ENCODE measurements at places on chromosomes 12 and 14. TPM values are rescaled to one million over a fixed set of nuclear protein-coding genes. Genes with fewer than 3 reads are reported as not detected.

Gene ABCD4
- 21.9 TPM for total RNA-seq

Gene CFAP54
- total RNA-seq, result 1.4 TPM

Gene IAPP
- total RNA-seq, result not detected

Gene LHX5
- total RNA-seq, result not detected

Gene POTEG
- not detected for total RNA-seq

Gene RNASE2
- total RNA-seq, result not detected

Gene IFNG-AS1
- not detected for total RNA-seq

Gene RAPGEF3
- total RNA-seq, result 2.1 TPM

Gene TTC9
- total RNA-seq, result under 0.01 TPM

Gene TMEM63C
- 0.71 TPM for total RNA-seq

Gene NPAS3
- total RNA-seq, result 0.28 TPM

Gene LRTM2
- total RNA-seq, result not detected

Gene RNF212B
- total RNA-seq, result not detected

Gene C12orf60
- 0.74 TPM for total RNA-seq

Gene HAL
- under 0.01 TPM for total RNA-seq

Gene FAM90A1
- total RNA-seq, result under 0.01 TPM

Gene FBXO34
- 20.6 TPM for total RNA-seq

Gene CHPT1
- total RNA-seq, result 22.0 TPM

Gene SPIC
- total RNA-seq, result not detected

Gene CLECL1
- not detected for total RNA-seq

Gene NUMB
- 19.2 TPM for total RNA-seq

Gene IL23A
- total RNA-seq, result not detected

Gene SMIM41
- total RNA-seq, result 9.8 TPM

Gene PTHLH
- 2.0 TPM for total RNA-seq

Gene KCNC2
- total RNA-seq, result not detected

Gene LBHD2
- total RNA-seq, result not detected

Gene VIPAS39
- total RNA-seq, result 27.7 TPM

Gene CLEC4D
- total RNA-seq, result not detected

Gene PHLDA1
- 39.1 TPM for total RNA-seq

Gene LEMD3
- 18.2 TPM for total RNA-seq

Gene ZNF891
- 0.92 TPM for total RNA-seq

Gene MSRB3
- 43.9 TPM for total RNA-seq

Gene A2ML1
- 0.09 TPM for total RNA-seq

Gene RNU4-1
- under 0.01 TPM for total RNA-seq

Gene SERPINA5
- total RNA-seq, result not detected

Gene MAP3K9
- total RNA-seq, result 0.14 TPM

Gene STAB2
- total RNA-seq, result not detected

Gene PCK2
- total RNA-seq, result 38.3 TPM

Gene GLIPR1
- total RNA-seq, result 41.4 TPM

Gene PAPLN
- 1.8 TPM for total RNA-seq

Gene EIF2B1
- 25.3 TPM for total RNA-seq

Gene SLC17A8
- not detected for total RNA-seq

Gene DEPDC4
- 0.71 TPM for total RNA-seq

Gene CLEC6A
- total RNA-seq, result not detected

Gene C12orf75
- total RNA-seq, result 41.2 TPM

Gene ALG10B
- 1.4 TPM for total RNA-seq

Gene GLRX5
- 28.1 TPM for total RNA-seq

Gene SETD3
- 29.2 TPM for total RNA-seq

Gene PLA2G1B
- not detected for total RNA-seq

Gene NDRG2
- not detected for total RNA-seq

Gene ITPK1
- total RNA-seq, result 9.4 TPM

Data from smooth muscle cell of bladder (primary cell).